ENCODE measurements at places on chromosomes 13 and 19.
A peak's percentile ranks its signal among the peaks of the same experiment; 100 is the strongest.

DNA sequence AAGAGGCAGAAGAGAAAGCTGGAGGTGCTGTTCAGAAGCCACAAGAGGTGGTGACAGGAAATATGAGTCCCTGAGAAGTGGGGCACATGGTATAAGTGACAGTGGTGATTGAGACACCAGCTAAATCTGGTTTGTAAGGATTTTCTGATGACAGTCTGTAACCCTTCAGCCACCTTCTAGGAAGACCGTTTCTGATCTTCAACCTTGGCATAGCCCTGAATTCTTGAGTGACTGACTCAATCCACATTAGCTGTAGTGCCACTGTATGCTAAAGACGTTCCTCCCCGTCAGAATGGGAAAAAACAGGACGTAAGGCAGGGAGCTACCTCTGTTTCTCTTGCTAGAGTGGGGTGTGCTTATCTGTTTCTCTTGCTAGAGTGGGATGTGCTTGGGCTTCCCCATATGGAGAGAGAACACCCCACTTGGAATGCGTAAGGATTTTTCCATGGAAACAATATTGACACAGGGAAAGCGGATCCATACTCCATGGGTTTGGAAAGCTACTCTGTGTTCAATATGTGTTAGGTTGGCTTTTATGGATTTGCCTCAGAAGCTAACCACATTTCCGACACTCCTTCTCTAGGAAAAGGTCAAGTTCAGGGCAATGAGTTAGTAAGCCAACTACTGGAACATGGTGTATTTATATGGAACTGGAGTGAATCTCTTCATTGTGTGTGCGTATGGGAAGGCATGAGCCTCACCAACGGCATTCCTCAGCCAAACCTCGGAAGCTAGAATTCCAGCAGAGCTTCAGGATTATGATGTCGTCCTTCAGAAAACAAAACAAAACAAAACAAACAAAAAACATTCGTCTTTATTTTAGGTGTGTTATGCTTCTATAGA lies 948.8 kb upstream of the SLC10A2 start:
- no peak for DNase-seq

GRCh38 chr19:35249146-35249847 lies 495 bp downstream of the LSR start:
- no peak for DNase-seq

DNA sequence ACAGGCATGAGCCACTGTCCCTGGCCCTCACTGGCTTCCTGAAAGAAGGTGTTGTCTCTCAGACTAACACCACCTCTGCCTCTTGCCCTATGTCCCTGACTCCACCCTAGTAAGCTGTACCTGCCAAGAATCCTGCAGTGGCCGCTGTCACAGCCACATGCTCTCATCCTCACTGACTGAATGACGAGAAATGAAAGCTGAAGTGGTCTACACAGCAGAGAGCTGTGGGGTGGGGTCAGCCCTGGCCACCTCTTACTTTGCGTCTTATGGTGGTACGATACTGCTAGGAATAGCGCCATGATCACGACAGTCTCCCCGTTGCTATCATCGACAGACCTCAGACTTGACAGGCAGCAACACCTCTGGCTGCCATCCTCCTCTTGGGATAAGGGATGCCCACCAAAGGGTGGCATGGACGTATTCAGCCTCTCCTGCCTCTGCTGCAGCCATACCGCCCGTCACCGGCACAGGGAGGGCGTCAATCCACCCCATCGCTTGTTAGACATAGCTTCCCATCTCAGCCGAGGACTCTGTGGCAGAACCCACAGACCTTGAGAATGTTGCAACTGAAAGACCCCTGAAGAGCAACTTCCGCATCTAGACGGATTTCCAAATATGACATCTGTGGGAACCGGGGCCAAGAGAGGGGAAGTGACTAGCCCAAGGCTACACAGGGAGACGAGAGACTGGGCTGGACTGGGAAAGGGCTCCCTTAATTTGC lies 809 bp downstream of the MYO1F start:
- DNase-seq: peak; percentile 57

DNA sequence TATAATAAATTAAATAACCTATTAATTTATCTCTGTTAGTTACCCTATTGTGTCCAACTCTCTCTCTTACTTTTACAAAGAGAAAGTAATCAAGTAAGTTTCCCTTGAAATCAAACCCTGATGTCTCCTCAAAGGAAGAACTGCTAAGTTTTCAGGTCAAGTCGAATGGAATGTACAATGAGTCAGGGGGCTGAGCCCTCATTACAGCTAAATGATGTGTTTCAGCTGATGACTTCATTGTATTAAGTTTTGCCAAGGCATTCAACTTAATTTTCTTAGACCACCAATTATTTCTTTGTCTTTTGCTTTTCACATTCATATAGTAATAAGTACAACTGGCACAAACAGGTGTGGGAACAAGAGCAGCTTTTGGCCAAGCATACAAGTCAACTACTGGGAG lies 54.7 kb upstream of the DCT start:
- DNase-seq: no peak

GRCh38 chr13:35812736-35813135 lies 318.4 kb downstream of the DCLK1 start:
- no peak for DNase-seq

DNA sequence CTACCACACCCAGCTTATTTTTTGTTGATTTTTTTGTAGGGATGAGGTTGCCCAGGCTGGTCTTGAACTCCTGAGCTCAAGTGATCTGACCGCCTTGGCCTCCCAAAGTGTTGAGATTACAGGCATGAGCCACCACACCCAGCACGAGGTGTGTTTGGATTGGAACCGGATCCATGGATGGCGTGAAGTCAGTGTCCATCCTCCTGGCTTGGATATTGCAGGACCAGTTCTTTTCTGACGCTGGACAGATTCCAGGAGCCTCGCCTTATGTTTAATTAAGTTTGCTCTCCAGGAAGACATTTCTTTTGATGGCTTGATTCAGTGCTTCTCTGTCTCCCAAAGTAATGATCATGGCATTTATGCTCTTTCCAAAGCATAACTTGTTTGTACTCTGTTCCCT lies 14.4 kb upstream of the RFXAP start:
- DNase-seq: no peak
